Stimulated activated CD8-positive, alpha-beta memory T cell treated with anti-CD3 and anti-CD28 coated beads, Interleukin-12 subunit alpha, Interleukin-12 subunit beta, amount 100 ng/mL, for 4 hours (primary cell): ENCODE measurements at places on chromosomes 12 and 14.

DNA sequence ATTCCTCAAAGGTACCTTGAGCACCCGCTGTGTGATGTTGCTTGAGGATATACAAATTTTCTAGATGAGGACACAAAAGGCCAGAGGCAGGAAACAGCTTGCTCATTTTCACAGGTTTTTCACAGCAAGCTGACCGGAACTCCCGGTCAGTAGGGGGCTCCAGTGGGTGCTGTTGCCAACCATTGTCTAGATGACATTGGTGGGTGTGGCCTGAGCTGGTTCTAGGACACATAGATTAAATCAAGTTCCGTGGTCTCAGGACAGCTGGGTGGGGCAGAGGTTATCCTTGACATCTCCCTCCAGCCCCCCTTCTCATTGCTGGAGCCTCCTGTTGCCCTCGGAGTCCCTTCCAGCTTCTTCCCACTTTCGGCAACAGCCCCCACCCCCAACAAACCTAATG is 153.6 kb upstream of the FKBP4 start:
- DNase-seq, result no peak

- no peak for DNase-seq
Observed at GRCh38 chr12:52442600-52443061, 8.5 kb upstream of the KRT75 start.

DNA sequence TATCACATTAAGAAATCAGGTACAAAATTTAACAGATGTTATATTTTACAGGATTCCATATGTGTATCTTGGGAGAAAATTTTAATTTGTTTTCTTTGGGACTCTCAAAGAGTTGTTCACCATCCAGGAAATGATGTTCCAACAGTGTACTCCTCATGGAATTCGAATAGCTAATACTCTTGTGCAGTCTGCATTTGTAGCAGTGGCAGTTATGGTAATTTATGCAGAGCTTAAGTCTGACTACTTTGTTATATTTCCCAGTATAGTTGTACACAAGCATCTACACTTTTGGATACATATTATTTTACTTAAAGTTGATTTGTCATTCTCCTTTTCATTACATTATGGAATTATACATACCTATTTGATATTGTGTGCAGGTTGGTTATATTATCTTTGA is 436.7 kb upstream of the FBXO33 start:
- no peak for DNase-seq

DNA sequence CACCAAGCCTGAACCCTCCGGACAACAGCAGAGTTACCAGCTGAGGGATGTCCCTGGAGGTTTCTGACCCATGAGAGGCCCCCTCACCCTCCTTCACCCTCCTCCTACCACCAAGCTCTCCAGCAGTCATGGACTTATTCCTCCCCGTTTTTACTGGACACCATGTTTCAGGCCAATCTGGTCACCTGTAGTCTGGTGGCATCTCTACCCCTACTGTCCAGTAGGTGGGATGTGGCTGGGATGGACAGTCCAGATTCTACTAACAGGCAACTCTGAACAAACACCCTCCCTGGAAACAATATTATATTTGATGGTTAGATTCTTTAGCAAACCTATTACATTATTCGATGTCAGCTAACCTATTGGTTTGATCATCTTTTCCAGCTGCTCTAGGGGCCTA is 83.2 kb downstream of the SLC38A1 start:
- no peak for DNase-seq

DNA sequence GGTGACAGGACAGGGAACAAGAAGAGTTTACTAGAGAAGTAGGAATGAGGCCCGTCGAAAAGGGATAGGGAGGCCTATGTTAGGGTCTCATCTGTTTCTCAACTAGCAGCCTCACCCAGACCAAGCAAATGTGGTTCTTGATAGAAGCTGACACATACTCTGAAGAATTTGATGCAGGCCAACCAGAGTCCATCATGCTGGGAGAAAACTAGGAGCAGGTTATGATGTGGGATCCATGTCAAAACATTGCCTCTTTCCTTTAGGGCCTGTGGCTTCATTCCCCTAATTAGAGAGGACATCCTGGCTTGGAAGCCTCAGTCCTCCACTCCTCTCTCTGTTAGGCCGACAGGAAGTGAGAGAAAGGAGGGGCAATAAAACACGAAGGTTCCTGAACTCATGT is 122.8 kb downstream of the NTF3 start:
- DNase-seq, result no peak

- DNase-seq, result no peak
Observed at GRCh38 chr12:82619644-82620043, 67.1 kb upstream of the TMTC2 start.

DNA sequence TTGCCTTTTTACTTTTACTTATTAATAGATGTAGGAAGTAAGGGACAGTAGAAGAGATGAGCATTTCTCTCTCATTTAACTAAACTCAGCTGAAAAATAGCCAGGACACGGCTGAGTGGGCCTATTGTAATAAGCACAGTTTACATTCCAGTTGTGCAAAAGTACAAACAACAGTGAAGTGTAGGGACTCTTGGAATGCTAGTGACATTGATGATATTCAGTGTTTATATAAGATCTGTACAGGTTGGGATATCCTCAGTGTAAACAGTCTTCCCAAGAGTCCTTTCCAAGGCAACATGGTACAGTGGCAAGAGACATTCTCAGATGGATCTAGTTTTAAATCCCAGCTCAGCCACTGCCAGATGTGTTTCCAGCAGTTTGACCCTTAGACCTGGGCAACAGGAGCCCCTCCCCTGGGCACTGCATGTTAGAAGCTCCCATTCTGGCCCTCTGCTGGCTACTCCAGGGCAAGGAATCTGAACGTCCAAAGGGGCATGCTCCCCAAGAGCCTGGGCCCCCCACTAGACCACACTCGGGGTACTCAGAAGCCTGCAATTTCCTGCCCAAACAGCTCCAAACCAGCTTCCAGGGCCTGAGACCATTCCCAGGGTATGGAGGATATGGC is 55.3 kb downstream of the STAB2 start:
- no peak for DNase-seq

DNA sequence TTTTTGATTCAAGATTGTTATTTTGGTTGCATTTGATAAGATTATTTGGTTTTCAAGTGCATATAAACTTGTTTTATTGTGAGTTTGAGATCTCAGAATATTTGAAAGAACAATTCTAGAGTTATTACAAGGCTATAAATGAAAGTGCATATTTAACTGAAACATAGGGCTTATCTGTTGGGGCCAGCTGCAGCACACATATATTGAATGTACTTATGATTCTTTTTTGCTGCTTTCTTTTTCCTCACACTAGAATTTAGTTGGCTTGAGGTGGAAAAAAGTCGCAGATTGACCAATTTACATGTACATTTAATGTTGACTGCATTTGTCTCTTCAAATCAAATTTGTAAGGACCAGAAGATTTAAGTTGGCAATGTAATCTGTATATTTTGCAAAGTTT is 88.0 kb downstream of the PCNX1 start:
- DNase-seq, result no peak

- peak; percentile 95 for DNase-seq
Observed at GRCh38 chr14:76812422-76813383, at the start of gene ANGEL1. TSS of gene ANGEL1 (minus strand) at chr14:76812882. CDS start at chr14:76812827, 55 bp downstream.

- no peak for DNase-seq
Observed at GRCh38 chr12:43696154-43696553, 62.4 kb downstream of the PUS7L start.

GRCh38 chr12:28939427-28939826 is 209.7 kb upstream of the FAR2 start:
- no peak for DNase-seq

- no peak for DNase-seq
Observed at GRCh38 chr12:81949416-81949815, 190.3 kb upstream of the PPFIA2 start.

GRCh38 chr12:132398386-132398991 is 69.1 kb upstream of the GALNT9 start:
- no peak for DNase-seq

GRCh38 chr14:59481871-59482540 is 2.2 kb downstream of the L3HYPDH start:
- DNase-seq, result no peak

- no peak for DNase-seq
Observed at GRCh38 chr12:4025181-4026019, 152.2 kb upstream of the PARP11 start.

GRCh38 chr12:92556637-92557421 is 146.0 kb upstream of the PLEKHG7 start:
- DNase-seq, result no peak

DNA sequence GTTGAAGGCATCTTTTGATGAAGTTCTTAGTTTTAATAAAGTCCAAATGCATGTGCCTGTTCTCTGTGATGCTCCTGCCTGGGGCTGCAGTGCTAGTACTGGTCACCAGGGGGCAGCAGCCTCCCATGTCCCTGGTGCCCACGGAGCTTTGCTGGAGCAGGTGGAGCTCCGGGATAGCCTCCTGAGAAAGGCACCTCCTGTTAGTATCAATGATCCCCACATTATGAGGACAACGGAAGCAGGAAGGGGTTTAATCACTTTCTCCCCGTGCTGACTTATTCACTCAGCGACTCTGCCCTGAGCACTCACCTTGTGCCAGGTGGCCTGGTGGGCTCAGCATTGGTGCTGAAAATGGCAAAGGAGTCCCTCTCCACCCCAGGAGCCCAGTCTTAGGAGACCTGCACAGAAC is 123.0 kb upstream of the PZP start:
- peak; percentile 35 for DNase-seq

GRCh38 chr14:55059333-55059732 is 7.9 kb downstream of the MAPK1IP1L start:
- no peak for DNase-seq
